Thyroid gland (tissue), 4 donors: ENCODE measurements at places on chromosomes 5 and 9. TPM values are rescaled to one million over a fixed set of nuclear protein-coding genes. Genes with fewer than 3 reads are reported as not detected.
A peak's percentile ranks its signal among the peaks of the same experiment; 100 is the strongest.

TXNDC8 gene
- total RNA-seq: not detected

DOK3 gene
- total RNA-seq: 5.9 TPM

DBH gene
- total RNA-seq: not detected

ZDHHC21 gene
- 17.5 TPM for total RNA-seq

ZNF462 gene
- total RNA-seq: 33.3 TPM

PCDHB4 gene
- total RNA-seq: 8.7 TPM

INSL6 gene
- total RNA-seq: not detected

LHX3 gene
- not detected for total RNA-seq

ACTBL2 gene
- total RNA-seq: not detected

GRCh38 chr5:102222772-102223171, 73.3 kb downstream of the SLCO4C1 start:
- no peak overlapping the region for H3K4me3 ChIP-seq
- H3K36me3 ChIP-seq: no peaks in the 10 kb centered on the region
- H3K4me1 ChIP-seq: no peaks in the 10 kb centered on the region
- DNase-seq: no peak
- no peak overlapping the region for H3K27ac ChIP-seq

DNA sequence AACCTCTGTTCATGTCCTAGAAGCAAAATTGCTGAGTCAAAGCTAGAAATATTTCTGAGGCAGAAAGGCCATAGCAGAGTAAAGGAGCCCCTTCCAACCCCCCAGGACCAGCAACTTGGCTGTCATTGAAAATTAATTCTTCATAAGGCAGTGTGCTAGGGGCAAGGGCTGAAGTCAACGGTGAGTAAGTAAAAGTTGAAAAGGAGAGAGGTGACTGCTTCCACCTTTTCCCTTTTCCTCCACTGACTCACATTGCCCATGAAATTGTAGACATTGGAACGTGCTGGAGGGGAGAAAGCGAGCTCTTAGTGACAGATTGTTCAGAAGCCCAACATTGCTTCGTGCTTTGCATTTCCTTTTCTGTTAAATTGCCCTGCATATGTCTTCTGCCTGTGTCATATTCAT, 19.1 kb downstream of the GLRA1 start:
- H3K27me3 ChIP-seq: no peaks in the 10 kb centered on the region
- no peak overlapping the region for H3K27ac ChIP-seq
- H3K4me1 ChIP-seq: no peaks in the 10 kb centered on the region
- H3K4me3 ChIP-seq: no peak overlapping the region
- no peaks in the 10 kb centered on the region for H3K36me3 ChIP-seq

- no peak for DNase-seq
- H3K27ac ChIP-seq: peak overlapping the region; percentile 78
- H3K27me3 ChIP-seq: no peaks in the 10 kb centered on the region
- no peaks in the 10 kb centered on the region for H3K36me3 ChIP-seq
These were observed 333.7 kb downstream of the CWC27 start for GRCh38 chr5:65102371-65102975.

- no peak overlapping the region for H3K4me3 ChIP-seq
- H3K36me3 ChIP-seq: no peaks in the 10 kb centered on the region
- peak overlapping the region; percentile 81 for H3K27ac ChIP-seq
- no peaks in the 10 kb centered on the region for H3K27me3 ChIP-seq
These were observed 48.1 kb downstream of the EBF1 start for GRCh38 chr5:159051421-159052282.

GRCh38 chr5:1808439-1808838, 7.2 kb downstream of the NDUFS6 start:
- H3K27me3 ChIP-seq: no peaks in the 10 kb centered on the region
- no peak overlapping the region for H3K4me3 ChIP-seq
- H3K27ac ChIP-seq: no peak overlapping the region
- no peaks in the 10 kb centered on the region for H3K4me1 ChIP-seq
- peaks cover 66% of the 10 kb centered on the region for H3K36me3 ChIP-seq

- H3K4me3 ChIP-seq: no peak overlapping the region
- H3K27me3 ChIP-seq: no peaks in the 10 kb centered on the region
- DNase-seq: no peak
- H3K36me3 ChIP-seq: no peaks in the 10 kb centered on the region
- H3K4me1 ChIP-seq: peaks cover 22% of the 10 kb centered on the region
These were observed 74.2 kb downstream of the PTPN3 start for GRCh38 chr9:109423877-109424276.

- no peak for DNase-seq
- no peak overlapping the region for H3K4me3 ChIP-seq
- H3K4me1 ChIP-seq: peaks cover 21% of the 10 kb centered on the region
- H3K27me3 ChIP-seq: peaks cover 5% of the 10 kb centered on the region
These were observed 2.8 kb downstream of the FBN2 start for GRCh38 chr5:128535251-128535650.

- no peaks in the 10 kb centered on the region for H3K4me1 ChIP-seq
- H3K27me3 ChIP-seq: no peaks in the 10 kb centered on the region
- no peak overlapping the region for H3K4me3 ChIP-seq
- no peaks in the 10 kb centered on the region for H3K36me3 ChIP-seq
These were observed 336.7 kb upstream of the CLINT1 start for GRCh38 chr5:158195416-158196210.

DNA sequence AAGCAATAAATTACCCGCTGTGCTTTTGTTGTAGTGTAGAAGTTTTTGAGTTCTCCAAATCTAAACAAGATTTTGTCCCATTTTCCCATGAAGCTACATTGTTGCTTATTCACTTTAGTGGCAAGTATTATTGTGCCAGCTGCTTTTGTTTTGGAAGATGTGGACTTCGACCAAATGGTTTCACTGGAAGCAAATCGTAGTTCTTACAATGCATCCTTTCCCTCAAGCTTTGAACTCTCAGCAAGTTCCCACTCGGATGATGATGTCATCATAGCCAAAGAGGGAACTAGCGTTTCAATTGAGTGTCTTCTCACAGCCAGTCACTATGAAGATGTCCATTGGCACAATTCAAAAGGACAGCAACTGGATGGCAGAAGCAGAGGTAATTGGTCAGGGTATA, 10.9 kb downstream of the MFAP3 start:
- H3K4me3 ChIP-seq: no peak overlapping the region
- no peak overlapping the region for H3K27ac ChIP-seq
- H3K36me3 ChIP-seq: peaks cover 11% of the 10 kb centered on the region
- DNase-seq: no peak
- H3K27me3 ChIP-seq: no peaks in the 10 kb centered on the region

GRCh38 chr9:72362680-72363139, 2.3 kb downstream of the ZFAND5 start:
- peak overlapping the region; percentile 96 for H3K4me3 ChIP-seq
- H3K27me3 ChIP-seq: no peaks in the 10 kb centered on the region
- peaks cover 44% of the 10 kb centered on the region for H3K4me1 ChIP-seq
- peak overlapping the region; percentile 100 for H3K27ac ChIP-seq

GRCh38 chr9:131049829-131050715, 41.1 kb downstream of the LAMC3 start:
- no peaks in the 10 kb centered on the region for H3K4me1 ChIP-seq
- H3K27ac ChIP-seq: no peak overlapping the region
- no peaks in the 10 kb centered on the region for H3K27me3 ChIP-seq
- no peaks in the 10 kb centered on the region for H3K36me3 ChIP-seq
- H3K4me3 ChIP-seq: no peak overlapping the region
- no peak for DNase-seq

DNA sequence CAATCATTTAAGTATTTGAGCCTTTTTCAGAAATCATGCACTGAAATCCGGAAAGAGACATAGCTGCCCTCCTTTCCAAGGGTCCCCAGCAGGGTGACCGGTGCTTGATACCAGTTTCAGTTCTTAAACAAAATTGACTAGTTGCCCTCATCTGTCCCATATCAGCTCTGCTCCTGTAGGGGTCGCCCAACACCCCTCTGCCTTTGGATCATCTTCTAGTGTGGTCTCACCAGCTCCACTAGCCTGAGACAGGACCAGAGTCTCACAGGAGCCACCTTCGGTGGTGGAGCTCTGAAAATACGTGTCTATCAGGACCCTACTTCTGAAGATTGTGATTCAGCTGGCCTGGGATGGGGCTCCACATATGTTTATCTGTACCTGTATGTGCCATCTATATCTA, 428.2 kb downstream of the ENC1 start:
- H3K36me3 ChIP-seq: no peaks in the 10 kb centered on the region
- H3K4me1 ChIP-seq: no peaks in the 10 kb centered on the region
- no peak overlapping the region for H3K4me3 ChIP-seq

DNA sequence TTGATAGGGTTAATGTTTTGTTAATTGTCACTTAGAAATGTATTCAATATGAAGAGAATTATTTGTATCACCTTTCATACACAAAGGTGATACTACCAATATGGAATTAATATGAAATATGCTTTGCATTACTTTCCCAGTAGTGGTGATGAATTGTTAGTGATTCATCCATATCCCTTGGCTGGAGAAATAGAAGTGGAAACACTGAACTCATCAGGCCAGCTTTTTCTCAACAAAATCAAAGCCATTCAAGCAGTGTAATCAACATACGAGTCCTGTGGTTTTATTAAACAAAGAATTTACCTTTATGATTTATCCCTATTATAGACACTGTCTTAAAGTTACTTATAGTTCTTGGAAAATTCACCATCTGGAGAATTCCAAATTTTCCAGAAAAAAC, 264.0 kb upstream of the MEF2C start:
- H3K4me1 ChIP-seq: no peaks in the 10 kb centered on the region
- H3K27ac ChIP-seq: no peak overlapping the region
- no peak for DNase-seq
- no peaks in the 10 kb centered on the region for H3K36me3 ChIP-seq
- no peaks in the 10 kb centered on the region for H3K27me3 ChIP-seq

DNA sequence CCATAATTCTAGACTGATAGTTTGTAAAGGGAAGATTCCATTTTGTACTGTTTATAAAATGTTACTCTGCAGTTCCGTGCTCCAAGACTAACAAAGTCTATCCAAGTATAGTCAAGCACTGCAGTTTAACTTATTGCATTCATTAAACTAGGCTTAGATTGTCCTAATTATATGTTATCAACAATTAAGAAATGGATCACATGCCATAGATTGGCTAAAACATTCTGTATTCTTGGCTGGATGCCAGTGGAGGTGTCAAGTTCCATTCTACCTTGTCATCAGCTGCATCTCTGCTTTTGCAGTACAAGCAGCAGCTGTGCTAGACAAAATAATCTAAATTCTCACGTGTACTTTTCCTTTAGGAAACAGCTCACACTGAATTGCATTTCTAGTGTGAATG, 69.4 kb upstream of the MEF2C start:
- no peaks in the 10 kb centered on the region for H3K36me3 ChIP-seq
- H3K27ac ChIP-seq: no peak overlapping the region
- no peak for DNase-seq
- no peak overlapping the region for H3K4me3 ChIP-seq
- H3K27me3 ChIP-seq: no peaks in the 10 kb centered on the region
- H3K4me1 ChIP-seq: no peaks in the 10 kb centered on the region

- no peaks in the 10 kb centered on the region for H3K36me3 ChIP-seq
- DNase-seq: peak; percentile 27
- H3K27ac ChIP-seq: peak overlapping the region; percentile 33
- H3K4me3 ChIP-seq: no peak overlapping the region
- H3K27me3 ChIP-seq: no peaks in the 10 kb centered on the region
- peaks cover 25% of the 10 kb centered on the region for H3K4me1 ChIP-seq
These were observed 61.9 kb downstream of the GLIS3 start for GRCh38 chr9:4237748-4238511.

GRCh38 chr5:151661968-151662732, 24.6 kb downstream of the SPARC start:
- peaks cover 44% of the 10 kb centered on the region for H3K36me3 ChIP-seq
- no peaks in the 10 kb centered on the region for H3K27me3 ChIP-seq

GRCh38 chr5:31113101-31113500, 80.4 kb upstream of the CDH6 start:
- H3K36me3 ChIP-seq: no peaks in the 10 kb centered on the region
- no peaks in the 10 kb centered on the region for H3K27me3 ChIP-seq
- no peak overlapping the region for H3K27ac ChIP-seq
- H3K4me3 ChIP-seq: no peak overlapping the region
- no peak for DNase-seq

- no peaks in the 10 kb centered on the region for H3K4me1 ChIP-seq
- H3K27me3 ChIP-seq: no peaks in the 10 kb centered on the region
- no peak overlapping the region for H3K27ac ChIP-seq
- H3K36me3 ChIP-seq: no peaks in the 10 kb centered on the region
- DNase-seq: no peak
These were observed 564.4 kb downstream of the SEMA5A start for GRCh38 chr5:8981496-8981895.

DNA sequence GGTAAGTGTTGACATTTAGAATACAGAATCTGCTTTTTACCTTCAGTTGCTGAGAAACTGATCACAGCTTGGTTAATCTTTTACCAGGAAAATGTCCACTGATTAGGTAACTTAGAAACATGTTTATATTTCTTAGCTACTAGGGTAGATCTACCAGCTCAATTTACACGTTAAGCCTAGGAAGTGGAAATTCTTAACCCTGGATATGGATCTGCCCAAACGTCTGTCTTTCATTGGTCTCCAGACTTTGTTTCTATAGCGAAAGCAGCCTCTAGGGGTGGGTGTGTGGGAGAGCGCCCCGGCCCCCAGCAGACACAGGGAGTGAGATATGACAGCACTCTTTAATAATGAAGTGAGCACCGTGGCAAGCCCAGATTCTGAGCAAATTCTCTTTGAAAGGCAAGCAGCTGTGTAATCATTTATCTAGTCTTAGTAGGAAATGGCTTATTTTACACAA, 141.6 kb upstream of the ZNF608 start:
- H3K27ac ChIP-seq: no peak overlapping the region
- H3K4me1 ChIP-seq: peaks cover 9% of the 10 kb centered on the region
- H3K36me3 ChIP-seq: no peaks in the 10 kb centered on the region
- DNase-seq: no peak
- H3K4me3 ChIP-seq: no peak overlapping the region

DNA sequence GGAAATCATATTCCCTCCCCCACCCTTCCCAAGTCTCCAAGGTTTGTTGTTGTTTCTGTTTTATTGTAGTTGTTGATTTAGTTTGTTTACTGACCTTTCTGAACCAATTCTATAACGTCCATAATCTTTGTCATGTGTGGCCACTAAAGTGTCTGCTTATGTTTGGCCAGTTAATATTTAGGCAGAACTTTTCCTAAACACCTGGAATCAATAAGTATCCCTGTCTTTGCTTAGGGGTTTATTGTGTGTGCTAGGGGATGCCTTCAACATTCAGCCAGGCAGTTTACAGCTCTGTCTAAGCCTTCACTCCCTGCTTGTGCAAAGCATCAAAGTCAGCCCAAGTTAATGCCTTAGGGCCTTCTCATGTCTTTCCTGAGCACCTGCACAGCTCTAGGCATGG, 16.9 kb upstream of the LECT2 start:
- H3K27me3 ChIP-seq: no peaks in the 10 kb centered on the region
- H3K27ac ChIP-seq: no peak overlapping the region
- no peak overlapping the region for H3K4me3 ChIP-seq
- DNase-seq: no peak

- DNase-seq: no peak
- H3K27ac ChIP-seq: peak overlapping the region; percentile 3
- H3K36me3 ChIP-seq: no peaks in the 10 kb centered on the region
- H3K27me3 ChIP-seq: no peaks in the 10 kb centered on the region
These were observed 17.9 kb upstream of the MSMP start for GRCh38 chr9:35771943-35772342.

GRCh38 chr5:55852503-55852902, 1.3 kb downstream of the IL31RA start:
- no peak for DNase-seq
- H3K27ac ChIP-seq: no peak overlapping the region
- no peak overlapping the region for H3K4me3 ChIP-seq
- no peaks in the 10 kb centered on the region for H3K27me3 ChIP-seq
- H3K4me1 ChIP-seq: no peaks in the 10 kb centered on the region
